Lower lobe of right lung (tissue), 2 donors: ENCODE measurements at places on chromosomes 4 and X. TPM values are rescaled to one million over a fixed set of nuclear protein-coding genes. Genes with fewer than 3 reads are reported as not detected.

Gene ASB12
- not detected for total RNA-seq

Gene STBD1
- total RNA-seq: 5.5 TPM

Gene GAGE12J
- not detected for total RNA-seq

Gene AFM
- total RNA-seq: not detected

Gene TEX13D
- not detected for total RNA-seq

DNA sequence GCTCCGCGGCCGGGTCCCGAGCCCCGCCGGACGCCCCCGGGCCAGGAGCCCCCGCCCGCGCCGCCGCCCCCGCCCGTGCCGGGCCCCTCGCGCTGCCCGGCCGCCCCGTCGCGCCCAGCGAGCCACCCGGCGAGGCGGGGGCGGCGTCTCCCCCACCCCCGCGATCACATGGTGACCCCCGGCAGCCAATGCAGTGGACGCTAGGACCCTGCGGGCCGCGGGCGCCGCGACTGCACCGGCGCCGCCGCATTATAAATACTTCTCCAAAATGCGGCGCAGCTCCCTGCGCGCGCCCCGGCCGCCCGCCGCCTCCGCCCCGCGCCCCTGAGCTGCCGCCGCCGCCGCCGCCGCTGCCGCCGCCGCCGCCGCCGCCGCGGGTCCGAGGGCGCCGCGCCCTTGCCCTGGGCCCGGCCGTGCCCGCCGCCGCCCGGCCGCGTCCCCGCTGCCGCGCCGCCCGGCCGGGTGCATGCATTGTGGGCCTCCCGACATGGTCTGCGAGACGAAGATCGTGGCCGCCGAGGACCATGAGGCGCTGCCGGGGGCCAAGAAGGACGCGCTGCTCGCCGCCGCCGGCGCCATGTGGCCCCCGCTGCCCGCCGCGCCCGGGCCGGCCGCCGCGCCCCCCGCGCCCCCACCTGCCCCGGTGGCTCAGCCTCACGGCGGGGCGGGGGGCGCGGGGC is at the start of gene NAT8L:
Gene NAT8L (plus strand): TSS at position 282 of the 680 bp plus-strand sequence. CDS start 185 bp downstream, at position 467.
- DNase-seq: peak; percentile 60

DNA sequence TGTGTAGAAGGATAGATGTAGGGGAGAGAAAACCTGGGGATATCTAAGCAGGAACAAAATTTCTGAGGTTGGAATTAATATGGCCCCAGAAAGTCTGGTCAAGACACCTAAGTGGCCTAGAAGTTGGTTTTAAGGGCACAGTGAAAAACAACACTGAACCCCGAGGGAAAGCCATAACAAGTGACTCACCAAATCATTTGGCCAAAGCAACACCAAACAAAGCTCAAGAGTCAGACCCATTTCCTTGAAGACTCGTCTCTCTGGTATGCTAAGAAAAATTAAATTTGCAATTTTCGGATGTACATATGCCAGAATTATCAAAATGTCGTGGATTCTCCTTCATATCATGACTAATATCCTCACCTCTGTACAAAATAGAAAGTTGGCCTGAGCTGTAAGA is 162.9 kb downstream of the SMIM20 start:
- no peak for DNase-seq

DNA sequence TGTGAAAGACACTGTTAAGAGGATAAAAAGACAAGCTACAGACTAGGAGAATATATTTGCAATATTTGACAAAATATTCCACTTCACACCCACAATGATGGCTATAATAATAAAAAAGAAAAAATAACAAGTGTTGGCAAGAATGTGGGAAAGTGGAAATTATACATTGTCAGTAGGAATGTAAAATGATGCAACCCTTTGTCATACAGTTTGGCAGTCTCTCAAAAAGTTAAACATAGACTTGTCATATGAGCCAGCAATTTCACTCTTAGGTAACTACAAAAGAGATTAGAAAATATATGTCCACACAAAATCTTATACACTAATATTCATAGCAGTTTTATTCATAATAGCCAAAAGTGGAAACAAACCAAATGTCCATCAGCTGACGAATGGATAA is 5.2 kb upstream of the RADX start:
- DNase-seq: no peak

GRCh38 chr4:74475091-74475800 is 30.3 kb downstream of the AREG start:
- DNase-seq: no peak

DNA sequence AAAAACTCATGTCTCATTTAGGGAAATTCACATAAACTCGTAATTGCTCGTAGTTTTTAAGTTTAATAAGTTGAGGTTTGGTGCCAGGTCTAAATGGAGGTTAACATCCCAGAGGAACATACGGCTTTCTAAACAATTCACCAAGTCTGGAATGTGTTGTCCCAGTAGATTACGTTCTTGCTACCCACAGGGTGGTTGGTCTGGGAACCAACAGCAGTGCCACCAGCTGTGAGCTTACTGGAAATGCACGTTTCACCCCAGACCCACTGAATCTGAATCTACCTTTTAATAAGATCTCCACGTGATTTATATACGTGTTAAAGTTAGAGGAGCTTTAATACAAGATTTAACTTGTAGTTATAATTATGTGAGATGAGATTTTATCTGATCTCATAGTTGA is 134.3 kb downstream of the BMPR1B start:
- no peak for DNase-seq

- DNase-seq: no peak
These were observed 5.4 kb upstream of the SHROOM3 start for GRCh38 chr4:76429636-76430035.

DNA sequence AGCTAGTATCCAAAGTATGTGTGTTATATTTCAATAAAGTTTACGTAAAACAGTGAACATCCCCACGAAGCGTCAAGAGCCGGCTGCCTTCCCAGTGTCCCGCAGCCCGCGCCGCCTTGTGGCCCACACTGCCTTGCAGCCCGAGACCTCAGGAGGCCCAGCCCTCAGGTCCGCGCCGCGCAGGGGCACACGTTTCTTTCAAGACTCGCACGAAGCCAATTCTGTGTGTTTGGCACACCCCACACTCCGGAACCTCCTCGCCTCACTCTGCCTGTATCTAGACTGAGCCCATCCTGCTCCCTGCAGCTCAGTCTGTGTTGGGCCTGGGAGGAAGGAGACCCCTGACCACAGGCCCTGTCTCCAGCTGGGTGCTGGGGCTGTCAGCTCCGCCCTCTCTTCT is 5.8 kb downstream of the LRPAP1 start:
- peak; percentile 45 for DNase-seq

- DNase-seq: no peak
These were observed 133.5 kb upstream of the FAM47B start for GRCh38 chrX:34809096-34809495.

GRCh38 chrX:136850441-136851175 is 29.9 kb downstream of the RBMX start:
- DNase-seq: no peak

DNA sequence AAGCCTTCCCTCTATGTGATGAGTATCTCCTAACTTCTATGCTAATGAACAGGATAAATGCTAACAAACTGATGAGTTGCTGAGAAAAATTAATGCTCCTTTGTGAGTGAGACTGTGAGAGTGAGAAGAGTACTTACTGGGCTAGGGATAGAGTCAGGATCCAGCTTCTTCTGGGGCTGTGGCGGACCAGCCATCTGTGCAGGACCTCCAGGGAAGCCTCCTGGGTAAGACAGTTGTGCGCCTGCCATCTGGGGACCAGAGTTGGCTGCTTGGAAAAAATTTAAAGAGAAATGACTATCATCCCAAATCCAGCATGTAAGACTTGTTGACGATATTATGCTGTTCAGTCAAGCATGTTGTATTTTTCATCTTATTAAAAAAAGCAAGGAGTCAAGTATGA is 21.0 kb downstream of the SEC24D start:
- DNase-seq: no peak

- DNase-seq: no peak
These were observed 49.0 kb downstream of the AGA start for GRCh38 chr4:177393236-177393635.
